ENCODE measurements at places on chromosomes 3 and 15.

DNA sequence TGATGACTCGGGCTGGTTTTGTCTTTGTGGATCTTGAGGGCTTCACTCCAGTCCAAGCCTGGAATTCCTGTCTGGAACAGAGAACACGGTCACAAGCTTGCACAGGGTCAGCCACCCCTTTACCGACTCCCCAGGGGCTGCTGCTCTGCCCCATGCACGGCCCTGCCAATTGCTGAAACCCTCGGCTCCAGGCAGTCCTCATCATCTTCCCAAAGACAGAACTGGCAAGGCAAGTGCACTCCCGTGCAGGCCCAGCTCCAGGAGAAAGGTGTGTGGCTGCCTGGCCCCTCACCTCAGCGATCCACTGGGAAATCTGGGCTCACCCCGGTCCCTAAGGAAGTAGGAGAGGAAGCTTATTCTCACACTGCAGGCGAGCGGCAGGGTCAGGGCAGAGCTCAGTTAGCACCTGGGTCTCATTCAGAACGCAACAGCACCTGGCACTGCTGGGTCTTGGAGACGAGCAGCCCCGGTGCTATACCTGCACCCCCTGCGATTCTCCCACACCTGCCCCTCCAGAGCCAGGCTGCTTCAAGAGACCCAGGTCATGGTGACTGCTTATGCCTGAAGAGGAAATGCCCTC, 7.2 kb downstream of the MAP6D1 start:
- no peak for DNase-seq

DNA sequence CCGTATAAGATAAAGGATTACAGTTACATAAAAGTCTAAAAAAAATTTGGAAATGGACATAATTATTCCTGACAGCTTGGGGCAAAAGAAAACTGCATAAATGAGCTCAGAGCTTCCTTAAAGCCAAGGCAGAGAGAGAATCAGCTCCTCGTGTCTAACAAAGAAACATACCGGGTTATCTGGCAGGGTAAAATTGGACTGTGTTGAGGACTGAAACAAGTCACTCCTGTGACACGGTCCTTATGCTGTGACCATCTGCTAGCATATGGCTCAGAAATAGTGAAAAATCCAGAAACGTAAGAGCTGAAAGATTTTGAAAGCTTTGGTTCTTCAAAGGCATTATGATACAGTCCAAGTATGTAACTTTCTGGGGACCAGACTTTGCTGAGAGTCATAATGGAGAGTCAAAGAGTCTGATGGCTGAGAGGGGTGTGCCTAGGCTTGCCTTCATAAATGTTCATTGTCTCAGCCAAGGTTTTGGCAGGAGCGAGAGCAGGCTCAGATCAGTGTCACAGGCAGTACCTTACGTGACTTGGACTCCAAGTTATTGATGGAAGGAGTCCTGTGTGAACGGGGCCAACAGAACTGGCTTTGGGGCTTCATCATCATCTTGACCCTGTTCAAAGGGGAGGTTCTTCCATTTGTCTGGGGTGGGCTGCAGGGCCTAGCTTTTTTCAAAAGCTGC, 12.5 kb downstream of the MAP6D1 start:
- DNase-seq, result no peak

GRCh38 chr3:129118745-129119144, 2.9 kb downstream of the RAB43 start:
- DNase-seq, result no peak

GRCh38 chr3:47409688-47410416, 29.0 kb downstream of the PTPN23 start:
- no peak for DNase-seq

DNA sequence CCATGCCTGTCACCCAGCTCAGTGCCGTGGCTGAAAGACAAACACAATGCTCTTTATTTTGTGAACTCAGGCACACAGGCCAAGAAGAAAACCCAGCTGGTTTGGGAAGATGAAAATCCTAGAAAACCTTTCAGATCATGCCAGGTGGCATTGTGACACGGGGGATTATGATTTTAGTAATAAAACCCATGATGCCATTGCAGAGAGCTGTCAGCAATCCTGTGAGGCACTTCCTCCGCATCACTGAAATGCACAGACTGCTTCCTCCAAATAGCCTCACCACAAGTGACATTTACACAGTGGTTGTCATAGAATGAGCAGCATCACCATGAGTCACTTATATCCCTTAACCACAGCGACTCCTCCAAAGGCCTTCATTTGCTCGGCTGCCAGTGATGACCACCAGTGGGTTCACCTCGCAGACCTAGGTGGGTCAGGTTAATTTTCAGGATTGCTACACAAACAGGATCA, 22.7 kb downstream of the ABHD6 start:
- no peak for DNase-seq

DNA sequence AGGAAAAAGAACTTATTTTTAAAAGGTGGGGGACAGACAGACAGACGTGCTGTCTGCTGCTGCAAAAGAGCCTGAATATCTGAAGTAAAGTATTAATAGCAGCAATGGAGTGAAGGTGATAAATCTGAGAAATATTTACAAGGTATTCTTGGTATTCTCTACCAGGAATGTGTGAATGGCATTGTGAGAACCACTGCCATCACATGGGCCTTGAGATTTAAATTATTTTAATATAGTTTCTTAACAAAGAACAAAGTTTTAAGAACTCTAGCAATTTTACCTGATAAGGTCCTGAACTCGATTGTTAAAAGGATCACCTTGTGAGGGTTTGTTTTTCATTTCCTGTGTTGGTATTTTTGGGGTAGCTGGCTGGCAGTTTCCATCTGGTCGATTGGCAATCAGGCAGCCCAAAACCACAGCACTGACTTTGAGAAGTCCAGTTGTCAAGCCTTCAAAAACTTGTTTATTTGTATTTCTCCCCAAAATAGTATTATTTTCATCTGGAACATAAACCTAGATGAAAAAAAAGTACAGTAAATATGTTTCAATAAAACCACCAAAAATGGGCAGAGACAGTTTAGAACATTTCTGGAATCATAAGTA, 97.3 kb downstream of the ISL2 start:
- DNase-seq, result no peak

DNA sequence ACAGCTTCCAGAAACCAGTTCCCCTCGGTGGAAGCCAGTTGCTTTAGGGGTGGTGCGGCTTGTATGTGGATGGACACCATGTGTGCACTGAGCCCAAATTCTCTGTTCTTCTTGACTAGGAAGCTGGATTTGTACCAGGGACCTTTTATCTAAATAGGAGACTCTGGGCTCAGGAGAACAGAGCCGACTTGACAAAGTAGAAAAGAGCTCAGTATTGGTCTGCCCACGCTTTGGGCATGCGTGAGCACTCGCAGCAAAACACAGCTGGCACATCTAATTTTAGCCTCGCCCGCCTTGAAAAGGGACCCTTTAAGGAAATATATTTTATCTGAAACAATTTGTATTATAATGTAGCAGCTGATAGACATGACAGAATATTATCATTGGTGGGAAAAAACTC, 1.1 kb upstream of the RBMS3 start:
- no peak for DNase-seq

- no peak for DNase-seq
Observed at GRCh38 chr15:66735909-66736305, 33.9 kb downstream of the SMAD6 start.

GRCh38 chr15:71757741-71758530, 52.4 kb upstream of the NR2E3 start:
- no peak for DNase-seq

DNA sequence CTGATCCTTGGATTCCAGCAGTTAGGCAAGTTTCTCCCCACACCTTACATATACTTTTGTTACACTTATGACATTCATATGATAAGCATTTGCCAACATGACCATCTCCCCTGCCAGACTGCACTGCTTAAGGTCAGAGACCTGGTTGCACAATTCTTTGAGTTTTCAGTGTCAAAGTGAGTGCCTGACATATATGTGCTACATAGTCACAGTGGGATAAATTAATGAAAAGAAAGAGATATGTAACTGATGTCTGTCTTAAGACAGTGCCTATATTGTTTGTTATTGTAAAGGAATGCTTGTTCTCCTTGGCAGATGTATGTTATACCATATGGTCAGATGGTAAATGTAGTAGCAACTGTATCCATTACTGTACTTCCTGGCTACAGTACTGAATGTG, 3.5 kb upstream of the DCUN1D1 start:
- DNase-seq, result no peak

DNA sequence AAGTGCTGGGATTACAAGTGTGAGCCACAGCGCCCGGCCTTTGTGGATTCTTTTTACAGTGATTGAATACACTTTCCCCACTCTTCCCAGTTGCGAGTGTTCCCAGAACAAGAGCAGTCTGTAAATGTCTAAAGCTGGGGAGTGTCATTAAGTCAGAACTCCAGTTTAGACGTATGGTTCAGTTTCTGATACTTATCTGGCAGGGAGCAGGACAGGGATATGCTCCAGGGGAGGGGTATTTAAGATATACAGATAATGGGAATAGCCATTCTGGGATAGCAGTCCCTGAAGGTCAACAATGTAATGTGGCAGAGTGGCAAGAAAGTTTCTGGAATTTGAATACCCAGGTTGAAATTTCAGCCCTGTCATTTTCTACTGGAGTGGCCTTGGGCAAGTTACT, 164.1 kb downstream of the SSR3 start:
- DNase-seq, result no peak

- no peak for DNase-seq
Observed at GRCh38 chr3:100591411-100591810, 18.0 kb upstream of the ADGRG7 start.

GRCh38 chr3:195802795-195803194, 8.9 kb downstream of the MUC4 start:
- DNase-seq, result no peak

- DNase-seq, result no peak
Observed at GRCh38 chr3:113575206-113575605, 42.9 kb downstream of the SIDT1 start.

DNA sequence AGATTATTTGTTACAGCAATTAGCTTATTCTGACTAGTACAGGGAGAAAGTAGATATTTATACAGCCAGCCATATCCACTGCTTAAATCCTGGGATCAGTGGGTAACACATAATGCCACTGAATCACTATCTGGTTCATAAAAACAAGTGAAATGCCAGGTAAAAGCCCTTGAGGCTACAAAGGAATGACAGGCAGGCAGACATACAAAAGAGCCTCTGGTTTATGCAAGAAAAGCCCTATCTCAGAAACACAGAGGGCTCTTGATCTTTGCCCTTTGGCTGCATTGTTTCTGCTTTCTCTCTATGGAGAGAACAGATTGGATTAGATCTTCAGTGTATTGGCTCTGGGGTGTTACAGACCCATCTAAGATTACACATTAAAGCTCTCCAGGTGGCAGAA, 115.4 kb upstream of the GADL1 start:
- DNase-seq, result no peak

DNA sequence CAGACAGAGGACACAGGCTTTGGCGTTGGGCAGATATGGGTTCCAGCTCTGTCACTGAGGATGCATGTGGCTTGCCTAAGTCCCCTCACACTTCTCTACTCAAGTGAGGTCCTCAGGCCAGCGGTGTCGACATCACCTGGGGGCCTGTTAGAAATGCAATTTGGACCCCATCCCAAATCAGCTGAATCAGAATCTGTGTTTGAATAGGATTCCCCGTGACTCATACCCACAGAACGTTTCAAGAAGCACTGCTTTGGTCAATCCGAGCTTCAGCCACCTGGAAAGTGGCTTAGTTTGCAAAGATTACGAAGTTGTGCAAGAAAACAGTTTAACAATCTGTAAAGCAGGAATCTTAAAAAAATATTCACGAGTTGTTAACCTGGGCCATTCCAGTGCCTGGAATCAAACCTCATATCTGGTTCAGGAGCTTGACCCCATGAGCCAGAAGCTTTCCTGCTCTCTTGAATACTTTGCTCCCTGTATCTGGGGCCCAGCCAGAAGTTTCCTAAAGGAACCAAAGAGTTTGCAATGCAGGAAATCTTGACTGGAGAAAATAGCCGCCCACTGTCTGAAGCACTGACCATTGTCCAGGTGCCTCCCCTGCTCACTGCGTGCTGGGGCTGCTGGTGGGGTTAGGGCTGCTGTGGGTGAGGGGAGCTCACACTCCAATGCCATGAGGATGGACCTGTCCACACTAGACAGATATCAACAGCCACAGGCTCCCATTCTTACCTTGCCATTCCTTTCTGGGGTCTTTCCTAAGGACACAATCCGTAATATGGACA, 208.5 kb upstream of the LINGO1 start:
- no peak for DNase-seq

DNA sequence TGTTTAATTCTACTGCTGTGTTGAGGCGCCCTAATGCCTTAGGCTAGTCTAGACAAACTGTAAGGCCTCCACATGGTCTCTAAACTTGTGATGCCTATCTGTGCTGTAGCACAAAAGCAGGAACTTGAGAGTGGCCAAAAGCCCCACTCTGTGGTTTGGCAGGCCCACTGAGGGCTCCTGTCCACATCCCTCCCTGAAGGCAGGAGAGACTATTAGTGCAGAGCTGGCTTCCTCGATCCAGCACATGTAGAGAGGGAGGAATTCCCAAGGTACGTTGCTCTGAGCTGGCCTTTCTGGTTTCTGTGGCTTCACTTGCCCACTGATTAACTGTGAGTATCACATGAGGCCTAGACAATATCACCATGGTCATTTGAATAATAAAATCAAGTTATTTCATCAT, 90.6 kb downstream of the POLR2M start:
- DNase-seq, result no peak

GRCh38 chr15:32716915-32717425, 834 bp upstream of the GREM1 start:
- DNase-seq, result no peak

DNA sequence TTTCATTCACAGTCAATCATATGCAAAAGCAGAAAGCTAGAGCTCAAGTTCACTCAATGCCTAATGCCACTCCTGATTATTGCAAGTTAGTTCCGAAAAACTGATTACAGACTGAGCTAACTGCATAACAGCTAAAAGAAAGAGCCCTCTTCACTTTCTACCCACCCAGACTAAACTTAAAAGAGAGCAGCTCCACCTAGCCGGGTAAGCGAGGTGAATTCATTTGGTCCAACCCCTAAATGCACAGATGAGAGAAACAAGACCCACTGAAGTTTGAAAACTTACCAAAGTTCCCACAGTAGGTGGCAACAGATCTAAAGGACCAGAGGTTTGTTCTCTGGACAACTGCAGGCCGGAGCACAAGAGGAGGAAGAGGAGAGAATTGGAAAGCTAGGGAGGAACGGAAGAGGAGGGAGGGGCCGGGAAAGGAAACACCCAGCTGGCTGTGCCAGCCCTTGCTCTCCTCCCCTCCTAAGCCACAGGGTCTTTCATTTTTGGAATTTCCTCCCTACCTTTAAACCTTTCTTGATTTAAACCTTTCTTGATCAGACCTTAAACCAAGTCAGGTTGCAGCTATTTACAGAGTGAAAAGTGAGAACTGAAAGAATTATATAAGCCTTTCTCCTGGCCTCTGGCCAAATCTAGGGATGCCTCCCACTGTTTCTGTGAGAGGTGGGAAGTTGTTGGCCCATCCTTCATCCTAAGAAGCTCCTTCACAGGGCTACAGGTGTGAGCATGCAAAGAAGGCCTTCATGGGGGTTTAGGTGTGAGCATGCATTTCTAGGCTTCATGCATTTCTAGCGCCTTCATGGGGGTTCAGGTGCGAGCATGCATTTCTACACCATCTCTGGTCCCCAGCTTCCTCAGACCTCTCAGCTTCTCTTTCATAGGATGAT, 114.7 kb upstream of the LMOD3 start:
- no peak for DNase-seq

- no peak for DNase-seq
Observed at GRCh38 chr3:172404237-172404962, 43.9 kb downstream of the GHSR start.

Measured in stimulated activated CD4-positive, alpha-beta T cell treated with anti-CD3 and anti-CD28 coated beads, Interleukin-12 subunit alpha, Interleukin-12 subunit beta, amount 100 ng/mL, for 24 hours (primary cell).